ENCODE measurements at places on chromosomes 12 and 14.

- no peak for DNase-seq
Measured at GRCh38 chr12:400828-401227, 616 bp upstream of the CCDC77 start.

- no peak for DNase-seq
Measured at GRCh38 chr12:70557583-70558191, 79.5 kb downstream of the PTPRB start.

DNA sequence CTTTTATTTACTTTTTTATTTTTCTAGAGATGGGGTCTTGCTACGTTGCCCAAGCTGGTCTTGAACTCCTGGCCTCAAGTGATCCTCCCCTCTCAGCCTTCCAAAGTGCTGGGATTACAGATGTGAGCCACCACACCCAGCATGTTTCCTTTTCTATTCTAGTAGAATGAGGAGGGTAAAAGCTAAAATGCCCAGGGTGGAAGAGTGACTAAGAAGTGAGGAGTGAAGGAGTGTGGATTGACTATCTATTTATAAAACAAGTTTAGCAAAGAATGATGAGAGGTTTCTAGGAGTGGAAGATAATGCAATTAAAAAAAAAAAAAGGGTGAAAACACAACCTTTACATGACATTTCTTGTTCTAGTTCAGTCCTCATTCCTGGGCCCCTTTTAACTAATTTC is 29.8 kb upstream of the PKP2 start:
- DNase-seq = no peak

DNA sequence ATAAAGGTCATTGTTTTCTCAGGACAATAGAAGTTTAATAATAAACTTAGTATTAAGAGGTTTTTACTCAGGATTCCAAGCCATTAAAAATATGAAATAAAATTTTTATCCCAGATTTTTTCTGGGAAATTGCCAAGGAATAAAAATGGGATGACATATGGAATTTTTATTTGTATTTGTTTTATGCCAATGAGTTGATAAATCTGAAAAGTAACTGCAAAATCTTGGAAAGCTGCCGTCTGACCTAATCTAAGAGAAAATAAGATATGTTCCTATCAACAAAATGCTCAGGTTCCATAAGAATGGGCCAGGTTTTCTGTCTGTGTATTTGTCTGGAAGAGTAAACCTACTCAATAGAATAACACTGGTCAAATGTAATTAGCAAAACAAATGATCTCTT is 22.2 kb upstream of the KERA start:
- no peak for DNase-seq

- peak; percentile 19 for DNase-seq
Measured at GRCh38 chr12:6535960-6536847, 1.9 kb downstream of the GAPDH start.

DNA sequence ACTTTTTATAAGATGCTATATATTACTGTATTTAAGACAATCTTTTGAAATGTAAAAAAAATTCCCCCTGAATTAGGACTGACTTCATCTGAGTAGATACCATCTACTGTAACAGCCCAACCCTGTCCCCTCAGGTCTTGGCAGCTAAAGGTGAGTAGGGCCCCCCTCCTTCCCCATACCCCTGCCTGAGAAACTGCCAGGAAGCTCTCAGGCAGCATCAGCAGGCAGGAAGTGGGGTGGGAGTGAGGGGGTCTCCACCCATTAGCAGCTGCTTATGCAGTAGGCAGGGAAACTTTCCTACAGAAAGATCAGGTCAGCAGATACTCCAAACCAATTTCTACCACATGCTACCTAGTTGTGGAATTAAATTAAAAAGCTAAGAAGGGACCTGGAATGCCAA is 62.5 kb downstream of the PAX9 start:
- DNase-seq = no peak

- no peak for DNase-seq
Measured at GRCh38 chr12:3723916-3724805, 28.7 kb downstream of the CRACR2A start.

- DNase-seq = peak; percentile 40
Measured at GRCh38 chr12:14810953-14811483, 3.0 kb downstream of the SMCO3 start.
